ENCODE measurements at places on chromosomes 13 and 19. TPM values are rescaled to one million over a fixed set of nuclear protein-coding genes. Genes with fewer than 3 reads are reported as not detected.

MEF2B gene
- total RNA-seq = 2.7 TPM

ATP4A gene
- total RNA-seq = not detected

GPR4 gene
- 10.5 TPM for total RNA-seq

CLEC11A gene
- total RNA-seq = 9.8 TPM

GRCh38 chr19:40265763-40266099, 19.4 kb downstream of the AKT2 start:
- H3K4me3 ChIP-seq = no peak overlapping the region
- no peaks in the 10 kb centered on the region for H3K27me3 ChIP-seq
- peaks cover 14% of the 10 kb centered on the region for H3K4me1 ChIP-seq
- H3K36me3 ChIP-seq = peaks cover 30% of the 10 kb centered on the region
- DNase-seq = no peak

DNA sequence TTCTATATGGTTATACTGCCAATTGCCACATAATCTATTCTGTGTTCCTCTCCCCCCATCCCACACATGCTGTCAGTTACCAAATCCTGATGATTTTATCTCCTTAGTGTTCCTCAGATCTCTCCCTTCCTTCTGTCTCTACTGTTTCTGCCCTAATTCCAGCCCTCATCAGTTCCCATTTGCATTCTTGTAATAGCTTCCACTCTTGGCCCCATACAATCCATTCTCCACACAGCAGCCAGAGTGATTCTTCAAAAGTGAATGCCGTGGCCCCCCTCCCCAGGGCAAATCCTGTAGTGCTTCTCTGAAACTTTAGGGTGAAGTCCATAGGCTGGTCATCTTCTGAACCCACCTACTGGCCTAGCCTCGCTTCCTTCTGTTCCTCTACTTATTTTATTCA, 114.4 kb downstream of the ZAR1L start:
- no peak overlapping the region for H3K4me3 ChIP-seq
- H3K4me1 ChIP-seq = no peaks in the 10 kb centered on the region
- H3K36me3 ChIP-seq = peaks cover 9% of the 10 kb centered on the region
- no peak overlapping the region for H3K27ac ChIP-seq

DNA sequence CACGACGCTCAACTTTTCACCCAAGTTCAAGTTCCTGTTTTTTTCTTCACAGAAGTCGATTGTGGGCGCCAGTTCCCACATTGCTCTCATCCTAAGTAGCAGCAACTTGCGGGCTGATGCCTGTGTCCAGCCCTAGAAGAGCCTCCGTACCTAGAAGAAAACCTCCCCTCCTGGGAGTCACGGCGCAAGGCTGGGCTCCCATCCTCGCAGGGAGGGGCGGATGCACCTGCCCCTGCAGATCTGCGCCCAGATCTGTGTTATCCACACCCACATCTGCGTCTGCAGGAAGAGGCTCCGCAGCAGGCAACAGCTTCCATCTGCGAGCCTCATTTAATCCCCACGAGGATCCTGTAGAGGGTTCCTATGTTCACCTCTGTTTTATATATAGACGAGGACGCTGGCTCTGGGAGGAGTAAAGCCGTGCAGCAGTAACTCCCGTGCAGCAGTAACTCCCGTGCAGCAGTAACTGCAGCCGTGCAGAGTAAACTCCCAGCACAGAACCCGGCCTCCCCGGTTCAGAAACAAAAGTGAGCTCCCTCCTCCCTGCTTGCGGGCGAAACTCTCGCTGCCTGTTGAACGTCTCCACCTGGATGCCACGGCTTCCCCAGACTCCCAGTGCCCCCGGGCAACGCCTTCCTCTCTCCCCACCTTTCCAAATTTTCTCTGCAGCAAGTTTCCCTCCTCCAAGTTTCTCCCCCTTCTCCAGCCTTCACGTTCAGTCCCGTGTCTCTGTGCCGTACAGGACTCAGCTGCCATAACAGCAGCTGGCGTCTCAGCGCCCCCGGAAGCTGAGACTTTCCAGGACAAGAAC, 23.5 kb upstream of the LAIR1 start:
- peak overlapping the region; percentile 66 for H3K27ac ChIP-seq
- peak overlapping the region; percentile 49 for H3K4me3 ChIP-seq
- H3K36me3 ChIP-seq = no peaks in the 10 kb centered on the region
- H3K4me1 ChIP-seq = peaks cover 32% of the 10 kb centered on the region
- DNase-seq = peak; percentile 69

DNA sequence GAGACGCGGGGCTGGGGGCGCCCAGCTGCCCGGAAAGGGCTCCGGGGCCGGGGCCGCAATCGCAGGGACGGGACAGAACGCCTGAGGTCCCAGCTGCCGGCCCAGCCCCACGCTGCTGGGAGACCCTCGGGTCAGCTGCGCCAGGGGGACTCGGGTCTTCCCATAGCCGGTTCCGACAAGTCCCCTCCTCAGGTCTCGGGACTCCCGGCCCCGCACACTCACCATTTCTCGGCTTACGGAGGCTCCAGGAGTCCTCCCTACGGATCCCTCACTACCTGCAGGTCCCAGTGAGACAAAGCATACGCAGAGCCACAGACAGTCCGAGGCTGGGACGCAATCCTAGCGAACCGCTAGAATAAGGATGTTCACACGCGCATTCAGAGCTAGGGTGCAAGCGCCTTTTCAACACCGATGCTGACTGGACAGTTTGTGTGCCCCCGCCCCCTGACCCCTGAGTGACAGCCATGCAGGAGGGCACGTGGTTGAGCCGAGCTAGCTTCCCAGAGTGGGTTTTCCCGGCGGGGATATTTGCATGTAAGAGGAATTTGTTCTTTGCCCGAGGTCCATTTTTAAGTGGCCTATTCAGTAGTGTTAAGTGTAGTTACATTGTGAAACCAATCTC, 13.6 kb downstream of the ZNF490 start:
- H3K4me3 ChIP-seq = peak overlapping the region; percentile 21
- H3K27ac ChIP-seq = no peak overlapping the region
- no peaks in the 10 kb centered on the region for H3K27me3 ChIP-seq
- peaks cover 36% of the 10 kb centered on the region for H3K36me3 ChIP-seq
- H3K4me1 ChIP-seq = peaks cover 4% of the 10 kb centered on the region

Data from lower lobe of right lung (tissue), 2 donors.